Activated naive CD4-positive, alpha-beta T cell treated with anti-CD3 and anti-CD28 coated beads, Interleukin-2, amount 10 ng/mL, durations not matched to agents 7 days and 5 days (primary cell): ENCODE measurements at places on chromosomes 1 and 21.

DNA sequence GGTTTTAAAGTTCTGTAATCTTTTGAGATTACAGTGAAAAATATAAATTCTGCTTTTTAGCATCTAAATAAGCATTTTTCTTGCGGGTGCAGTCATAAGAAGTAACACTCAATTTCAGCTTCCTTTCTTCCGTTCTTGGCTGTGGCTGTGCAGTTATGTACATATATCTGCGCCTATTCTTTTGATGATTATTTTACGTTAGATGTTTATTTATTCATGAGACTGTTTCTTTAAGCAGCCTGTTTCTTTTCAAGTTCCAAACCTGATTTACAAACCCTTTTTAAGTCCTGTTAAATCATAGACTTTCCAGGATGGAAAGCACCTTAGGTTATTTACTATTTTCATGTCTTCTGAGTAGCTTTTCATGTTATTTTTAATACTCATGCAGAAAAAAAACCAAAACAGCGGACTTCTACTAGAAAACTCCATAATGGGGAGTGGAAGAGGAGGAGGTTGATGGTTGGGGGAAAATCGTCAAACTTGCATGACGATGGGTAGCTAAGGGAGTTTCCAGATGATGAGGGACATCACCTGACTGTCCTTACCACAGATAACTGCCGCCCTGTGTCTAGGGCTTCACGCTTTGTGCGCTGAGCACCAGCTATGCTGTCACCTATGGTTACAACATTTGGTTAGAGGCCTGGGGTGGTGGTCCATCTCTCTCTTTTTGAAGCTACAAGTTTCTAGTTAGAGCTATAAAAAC is 2.6 kb downstream of the PRDM2 start:
- peak overlapping the region; percentile 10 for H3K4me3 ChIP-seq
- H3K27me3 ChIP-seq: no peaks in the 10 kb centered on the region
- peak overlapping the region; percentile 83 for H3K27ac ChIP-seq

DNA sequence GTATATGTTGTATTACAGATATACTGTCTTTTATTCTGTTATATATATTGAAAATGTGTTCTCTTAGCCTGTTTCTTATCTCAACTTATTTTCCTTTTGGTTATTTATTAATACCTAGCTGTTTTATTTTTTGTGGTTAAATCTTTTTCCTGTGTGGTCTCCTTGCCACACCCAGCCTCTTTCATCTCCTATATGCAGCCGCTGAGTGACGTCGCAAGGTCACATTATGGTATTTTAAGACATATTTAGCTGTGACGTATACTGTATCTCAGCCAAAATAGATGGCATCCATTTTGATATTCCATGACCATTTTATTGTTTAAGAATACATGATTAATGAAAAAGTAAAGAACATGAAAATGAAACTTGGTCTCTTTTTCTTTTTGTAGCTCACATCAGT is 29.1 kb downstream of the CENPF start:
- H3K27ac ChIP-seq: peak overlapping the region; percentile 94
- H3K27me3 ChIP-seq: no peaks in the 10 kb centered on the region
- DNase-seq: peak; percentile 65

- no peak overlapping the region for H3K27ac ChIP-seq
- peaks cover 9% of the 10 kb centered on the region for H3K27me3 ChIP-seq
Observed at GRCh38 chr1:29650041-29650400, 413.7 kb downstream of the PTPRU start.

- H3K27me3 ChIP-seq: peaks cover 12% of the 10 kb centered on the region
- no peak overlapping the region for H3K4me3 ChIP-seq
- no peak overlapping the region for H3K27ac ChIP-seq
- no peaks in the 10 kb centered on the region for H3K4me1 ChIP-seq
- DNase-seq: no peak
- H3K36me3 ChIP-seq: no peaks in the 10 kb centered on the region
Observed at GRCh38 chr1:204607910-204608309, 77.6 kb downstream of the LRRN2 start.

DNA sequence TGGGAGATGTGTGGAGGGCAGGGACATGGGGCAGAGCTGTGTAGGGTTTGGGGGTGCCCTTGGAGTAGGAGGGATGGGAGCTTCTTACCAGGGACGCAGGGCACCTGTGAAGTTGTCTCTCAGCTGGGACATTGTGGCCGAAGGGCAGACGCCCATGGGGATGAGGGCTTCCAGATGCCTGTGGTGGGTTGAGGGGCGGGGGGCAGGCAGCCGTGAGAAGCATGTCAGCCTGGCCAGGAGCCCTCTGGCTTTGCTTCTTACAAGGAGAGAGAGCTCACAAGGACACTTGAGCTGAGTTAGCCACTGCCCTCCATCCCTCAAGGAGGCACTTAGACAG is 8.5 kb downstream of the A3GALT2 start:
- H3K27me3 ChIP-seq: peaks cover 35% of the 10 kb centered on the region
- no peak overlapping the region for H3K4me3 ChIP-seq
- no peaks in the 10 kb centered on the region for H3K4me1 ChIP-seq

DNA sequence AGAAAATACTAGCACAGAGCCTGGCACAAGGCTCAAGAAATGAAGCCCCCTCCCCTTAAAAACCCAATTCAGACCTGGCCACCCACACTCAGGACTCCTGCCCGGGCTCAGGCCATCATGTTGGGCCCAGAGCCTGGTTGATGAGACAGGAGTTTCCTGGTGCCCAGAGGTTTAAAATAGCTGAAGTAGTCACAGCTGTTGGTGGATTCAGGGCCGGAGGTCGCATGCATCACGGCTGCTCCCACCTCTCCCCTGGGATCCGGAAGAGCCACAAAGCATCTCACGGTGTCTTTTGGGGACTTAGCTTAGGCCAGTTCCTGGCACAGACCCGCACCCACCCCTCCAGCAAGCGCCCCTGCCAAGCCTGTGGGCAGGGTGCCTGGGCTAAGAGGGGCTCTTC is 2.6 kb upstream of the PADI2 start:
- H3K36me3 ChIP-seq: no peaks in the 10 kb centered on the region
- no peak overlapping the region for H3K27ac ChIP-seq
- H3K4me1 ChIP-seq: peaks cover 12% of the 10 kb centered on the region

DNA sequence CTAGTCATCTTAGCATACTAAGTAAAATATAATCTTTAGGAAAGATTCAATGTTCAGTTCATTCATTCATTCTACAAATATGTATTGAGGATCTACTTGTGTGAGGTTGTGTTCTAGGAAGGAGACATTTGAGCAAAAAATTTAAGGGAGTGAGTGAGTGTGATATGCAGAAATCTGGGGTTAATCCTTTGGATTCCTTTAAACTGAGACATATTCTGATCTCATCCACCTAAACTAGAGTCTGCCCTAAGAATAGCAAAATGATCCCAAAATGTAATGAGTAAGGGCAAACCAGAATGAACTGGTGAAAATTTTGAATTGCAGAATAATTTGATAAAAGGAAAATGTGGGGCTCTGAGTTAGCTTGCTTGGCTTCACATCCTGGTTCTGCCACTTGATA is 8.6 kb downstream of the UBE2U start:
- no peaks in the 10 kb centered on the region for H3K36me3 ChIP-seq
- peaks cover 13% of the 10 kb centered on the region for H3K27me3 ChIP-seq
- H3K4me1 ChIP-seq: no peaks in the 10 kb centered on the region
- H3K4me3 ChIP-seq: no peak overlapping the region
- DNase-seq: no peak
- H3K27ac ChIP-seq: no peak overlapping the region

DNA sequence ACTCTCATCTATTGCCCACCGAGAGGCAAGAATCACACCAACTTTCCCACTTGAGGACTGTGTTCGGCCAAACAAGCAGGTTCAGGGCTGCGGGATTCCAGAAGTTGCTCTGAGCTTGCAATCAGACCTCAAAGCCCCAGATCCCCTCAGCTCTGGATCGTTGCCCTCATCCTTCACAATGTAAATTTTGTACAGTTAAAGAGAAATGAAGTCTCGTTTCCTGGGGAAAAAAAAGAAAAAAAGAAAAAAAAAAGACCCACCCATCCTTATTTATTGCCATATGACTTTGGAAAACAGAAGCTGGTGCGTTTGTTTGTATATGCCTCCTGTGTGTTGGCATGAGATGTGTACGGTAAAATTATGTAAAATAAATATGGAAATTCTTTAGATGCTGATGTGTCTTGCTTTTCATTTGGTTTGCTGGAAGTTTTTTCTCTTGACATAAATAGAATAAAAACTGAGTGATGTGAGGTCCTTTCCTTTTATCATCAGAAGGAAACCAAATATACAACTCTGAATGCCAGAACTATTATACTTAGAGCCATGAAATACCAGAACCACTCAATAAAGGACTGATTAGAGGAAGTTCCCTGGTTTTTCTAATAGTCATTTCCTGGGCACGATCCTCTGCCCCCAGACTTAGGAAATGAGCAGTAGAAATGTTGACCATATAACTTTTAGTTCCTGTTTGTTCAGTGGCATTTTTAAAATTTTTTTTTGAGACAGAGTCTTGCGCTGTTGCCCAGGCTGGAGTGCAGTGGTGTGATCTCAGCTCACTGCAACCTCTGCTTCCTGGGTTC is 48.7 kb downstream of the LHX4 start:
- no peaks in the 10 kb centered on the region for H3K4me1 ChIP-seq
- peaks cover 10% of the 10 kb centered on the region for H3K36me3 ChIP-seq
- no peak overlapping the region for H3K27ac ChIP-seq
- no peaks in the 10 kb centered on the region for H3K27me3 ChIP-seq
- H3K4me3 ChIP-seq: no peak overlapping the region

GRCh38 chr1:197200272-197200899 is 53.9 kb upstream of the ASPM start:
- peak overlapping the region; percentile 98 for H3K4me3 ChIP-seq
- H3K27me3 ChIP-seq: no peaks in the 10 kb centered on the region
- peaks cover 63% of the 10 kb centered on the region for H3K4me1 ChIP-seq
- H3K36me3 ChIP-seq: peaks cover 16% of the 10 kb centered on the region
- peak overlapping the region; percentile 96 for H3K27ac ChIP-seq
- peak; percentile 45 for DNase-seq

DNA sequence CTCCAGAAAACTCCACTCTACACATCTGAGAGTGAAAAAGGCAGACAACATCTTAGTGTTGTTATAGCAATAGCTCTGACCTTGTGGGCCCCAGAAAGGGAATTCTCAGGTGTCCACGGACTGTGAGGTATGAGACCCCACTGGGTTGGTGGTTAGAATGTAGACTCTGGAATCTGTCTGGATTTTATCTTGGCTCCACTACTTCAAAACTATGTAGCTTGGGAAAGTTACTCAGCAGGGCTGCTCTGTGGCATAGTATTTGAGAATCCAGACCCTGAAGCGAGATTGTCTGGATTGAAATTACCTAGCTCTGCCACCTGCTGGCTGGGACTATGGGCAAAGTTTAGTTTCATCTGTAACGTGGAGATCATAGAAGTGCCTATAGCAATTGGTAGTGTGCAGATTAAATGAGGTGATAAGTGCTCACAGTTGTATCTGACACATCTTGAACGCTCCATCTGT is 25.8 kb downstream of the PRDM2 start:
- H3K27ac ChIP-seq: peak overlapping the region; percentile 3
- H3K4me1 ChIP-seq: peaks cover 52% of the 10 kb centered on the region
- peak; percentile 76 for DNase-seq
- peaks cover 2% of the 10 kb centered on the region for H3K36me3 ChIP-seq
- H3K4me3 ChIP-seq: no peak overlapping the region
- H3K27me3 ChIP-seq: no peaks in the 10 kb centered on the region

DNA sequence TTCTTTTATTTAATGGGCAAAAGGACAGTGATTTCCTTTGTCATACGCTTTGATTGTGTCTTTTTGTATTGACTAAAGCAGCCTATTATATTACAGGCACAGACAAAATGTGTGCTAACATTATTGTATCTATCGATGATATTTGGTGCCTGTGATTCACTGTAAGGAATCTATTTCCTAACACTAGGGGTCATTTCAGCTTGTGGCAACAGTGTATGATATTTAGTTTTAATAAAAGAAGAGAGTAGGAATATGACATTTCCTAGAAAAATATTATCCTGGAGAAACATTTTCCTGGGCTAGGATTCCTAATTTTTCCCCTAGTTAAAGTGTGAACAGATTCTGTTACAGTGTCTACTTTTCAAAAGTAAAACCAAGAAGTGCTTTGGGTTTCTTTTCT is 42.8 kb downstream of the TYW3 start:
- no peak overlapping the region for H3K27ac ChIP-seq
- no peaks in the 10 kb centered on the region for H3K36me3 ChIP-seq
- no peak for DNase-seq
- no peaks in the 10 kb centered on the region for H3K4me1 ChIP-seq
- no peaks in the 10 kb centered on the region for H3K27me3 ChIP-seq
- no peak overlapping the region for H3K4me3 ChIP-seq

DNA sequence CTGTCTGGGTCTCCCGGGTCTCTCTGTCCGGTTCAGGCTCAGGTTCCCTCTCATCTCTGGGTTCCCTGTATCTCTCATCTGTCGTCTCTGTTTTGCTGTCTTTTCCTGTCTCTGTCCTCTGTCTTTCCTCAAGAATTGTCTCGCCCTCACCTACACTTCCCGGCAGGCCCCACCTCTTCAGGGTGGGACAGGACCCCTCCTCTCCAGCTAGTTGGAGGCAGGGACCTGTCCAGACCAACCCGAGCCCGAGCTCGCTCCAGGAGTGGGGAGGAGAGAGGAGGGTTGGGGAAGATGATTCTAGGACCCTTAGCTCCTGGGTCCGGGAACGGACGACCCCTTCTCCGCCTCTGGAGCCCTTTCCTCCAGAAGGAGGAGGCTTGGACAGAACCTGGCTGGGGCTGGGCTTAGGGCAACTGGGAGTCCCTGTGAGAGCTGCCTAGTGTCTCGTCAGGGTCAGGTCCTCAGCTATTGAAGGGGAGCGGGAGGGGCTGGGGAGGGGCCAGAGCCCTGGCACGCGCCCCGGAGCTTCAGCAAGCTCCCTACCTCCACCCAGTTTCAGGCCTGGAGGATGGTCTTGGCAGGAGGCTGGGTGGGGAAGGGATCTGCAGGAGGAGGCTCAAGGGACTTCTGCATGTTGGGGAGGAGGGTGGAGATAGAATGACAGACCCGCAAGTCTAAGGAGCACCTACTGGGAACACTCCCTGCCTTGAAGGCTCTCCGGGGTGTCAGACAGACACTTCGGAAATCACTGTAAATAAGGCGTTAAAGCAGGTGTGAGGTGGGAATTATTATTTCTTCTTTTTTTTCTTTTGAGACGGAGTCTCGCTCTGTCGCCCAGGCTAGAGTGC is 26.3 kb upstream of the EPB41 start:
- peaks cover 3% of the 10 kb centered on the region for H3K27me3 ChIP-seq
- peak overlapping the region; percentile 84 for H3K4me3 ChIP-seq
- DNase-seq: no peak
- peak overlapping the region; percentile 69 for H3K27ac ChIP-seq
- H3K4me1 ChIP-seq: peaks cover 61% of the 10 kb centered on the region

DNA sequence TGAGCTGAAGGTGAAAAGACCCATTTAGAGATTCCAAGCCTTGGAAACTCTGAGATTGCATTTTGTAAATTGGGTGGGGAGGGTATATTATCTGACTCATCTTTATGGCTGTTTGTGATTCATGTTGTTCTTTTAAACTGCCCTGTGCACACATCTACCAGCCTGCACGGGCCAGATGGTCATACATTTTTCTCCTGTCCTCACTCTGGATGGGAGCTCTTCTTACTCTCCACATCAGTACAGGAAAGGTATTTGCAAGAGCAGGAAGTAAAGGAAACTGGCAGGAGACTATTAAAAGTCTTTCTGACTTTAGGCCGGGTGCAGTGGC is 14.3 kb upstream of the NMNAT2 start:
- no peak overlapping the region for H3K4me3 ChIP-seq
- no peak overlapping the region for H3K27ac ChIP-seq
- no peaks in the 10 kb centered on the region for H3K36me3 ChIP-seq
